ENCODE measurements at places on chromosomes 6 and 20.

DNA sequence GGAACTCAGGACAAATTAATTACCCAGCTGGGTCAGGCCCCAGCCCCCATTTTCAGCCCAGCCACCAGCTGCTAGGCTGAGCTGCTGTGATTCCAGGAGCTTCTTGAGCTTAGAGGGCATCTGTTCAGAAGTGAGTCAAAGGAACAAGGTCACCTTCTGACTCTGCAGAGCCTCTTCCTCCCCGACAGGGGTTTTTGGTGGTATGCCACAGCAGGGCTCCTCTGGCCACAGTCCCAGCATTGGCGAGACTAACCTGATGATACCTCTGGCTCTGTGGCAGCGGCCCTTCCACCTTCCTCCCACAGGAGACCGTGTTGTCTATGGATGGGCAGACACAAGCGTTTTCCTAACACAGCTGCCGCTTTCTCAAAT is 39.7 kb downstream of the ZC3H12D start:
- no peak for DNase-seq

GRCh38 chr6:87182321-87182720 is 27.0 kb downstream of the ZNF292 start:
- no peak for DNase-seq

- DNase-seq: no peak
Measured at GRCh38 chr20:53652090-53652858, 58.6 kb upstream of the ZNF217 start.

GRCh38 chr6:154219250-154219649 is 137.4 kb downstream of the IPCEF1 start:
- DNase-seq: no peak

DNA sequence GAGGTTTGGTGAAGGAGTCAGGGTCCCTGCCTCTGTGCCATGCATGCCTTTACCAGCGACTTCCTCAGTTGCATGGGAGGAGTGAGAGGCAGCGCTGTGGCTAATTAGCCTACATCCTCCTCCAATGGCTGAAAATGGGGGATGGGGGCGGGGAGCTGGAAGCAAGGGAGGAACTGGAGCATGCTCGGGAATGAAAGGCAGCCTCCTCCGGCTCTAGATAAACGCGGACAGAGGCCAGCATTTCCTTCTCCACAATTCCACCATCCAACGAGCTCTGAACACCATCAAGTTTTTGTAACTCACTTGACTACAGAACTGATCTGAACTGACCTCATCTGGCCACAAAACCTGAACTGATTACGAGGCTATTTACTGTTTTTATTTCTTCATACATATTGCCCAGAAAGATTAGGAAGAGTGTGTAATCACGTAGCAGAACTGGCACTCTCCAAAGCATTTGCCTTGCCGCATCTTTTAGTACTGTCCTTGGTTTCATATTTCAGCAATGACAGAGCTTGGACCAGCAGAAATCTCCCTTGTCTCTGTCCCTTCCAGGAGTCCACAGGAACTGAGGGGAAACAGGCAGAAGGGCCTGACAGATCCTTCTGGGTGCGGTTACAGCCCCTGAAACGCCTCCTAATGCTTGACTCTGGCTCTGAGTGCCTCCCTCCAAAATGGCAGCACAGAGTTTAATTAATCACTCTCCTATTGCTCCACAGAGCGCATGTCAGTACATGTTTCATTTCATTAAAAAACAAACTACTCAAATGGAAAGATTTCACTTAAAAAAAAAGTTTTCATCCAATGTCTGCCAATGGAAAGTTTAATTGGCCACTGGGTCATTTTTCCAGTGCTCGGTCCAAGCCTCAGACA is 58.2 kb upstream of the TRAF3IP2 start:
- DNase-seq: no peak

- DNase-seq: no peak
Measured at GRCh38 chr20:1907586-1907985, 12.4 kb downstream of the SIRPA start.

- no peak for DNase-seq
Measured at GRCh38 chr20:56664796-56665195, 35.7 kb downstream of the TFAP2C start.

DNA sequence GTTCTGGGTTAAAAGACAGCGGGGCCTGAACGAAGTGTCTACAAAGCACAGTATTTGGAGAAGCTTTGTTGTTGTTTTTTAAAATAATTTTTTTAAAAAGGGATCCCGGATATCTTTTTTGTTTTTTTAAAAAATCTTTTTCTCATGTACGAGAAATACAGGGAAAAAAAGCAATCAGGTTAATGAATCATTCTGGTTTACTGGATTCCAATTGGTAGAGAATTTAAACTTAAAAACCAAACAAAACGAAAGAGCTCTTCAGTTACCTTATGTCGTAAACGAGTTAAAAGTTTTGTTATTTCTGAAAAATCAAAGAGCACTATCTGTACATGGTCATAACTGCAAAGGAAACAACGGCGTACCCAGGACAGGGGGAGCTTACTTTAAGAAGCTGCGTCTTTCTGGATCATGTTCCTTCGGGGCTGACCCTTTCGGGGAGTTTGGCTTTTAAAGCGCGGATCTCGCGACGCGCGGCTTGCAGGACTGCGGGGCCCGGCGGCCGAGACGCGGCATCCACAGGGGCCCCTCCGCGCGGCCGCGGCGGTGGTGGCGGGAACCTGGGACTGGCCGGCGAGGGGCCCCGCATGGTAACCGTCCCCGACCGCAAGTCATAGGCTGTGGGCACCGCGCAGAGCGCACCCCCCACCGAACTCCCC is 927 bp downstream of the IL20RA start:
- DNase-seq: no peak

DNA sequence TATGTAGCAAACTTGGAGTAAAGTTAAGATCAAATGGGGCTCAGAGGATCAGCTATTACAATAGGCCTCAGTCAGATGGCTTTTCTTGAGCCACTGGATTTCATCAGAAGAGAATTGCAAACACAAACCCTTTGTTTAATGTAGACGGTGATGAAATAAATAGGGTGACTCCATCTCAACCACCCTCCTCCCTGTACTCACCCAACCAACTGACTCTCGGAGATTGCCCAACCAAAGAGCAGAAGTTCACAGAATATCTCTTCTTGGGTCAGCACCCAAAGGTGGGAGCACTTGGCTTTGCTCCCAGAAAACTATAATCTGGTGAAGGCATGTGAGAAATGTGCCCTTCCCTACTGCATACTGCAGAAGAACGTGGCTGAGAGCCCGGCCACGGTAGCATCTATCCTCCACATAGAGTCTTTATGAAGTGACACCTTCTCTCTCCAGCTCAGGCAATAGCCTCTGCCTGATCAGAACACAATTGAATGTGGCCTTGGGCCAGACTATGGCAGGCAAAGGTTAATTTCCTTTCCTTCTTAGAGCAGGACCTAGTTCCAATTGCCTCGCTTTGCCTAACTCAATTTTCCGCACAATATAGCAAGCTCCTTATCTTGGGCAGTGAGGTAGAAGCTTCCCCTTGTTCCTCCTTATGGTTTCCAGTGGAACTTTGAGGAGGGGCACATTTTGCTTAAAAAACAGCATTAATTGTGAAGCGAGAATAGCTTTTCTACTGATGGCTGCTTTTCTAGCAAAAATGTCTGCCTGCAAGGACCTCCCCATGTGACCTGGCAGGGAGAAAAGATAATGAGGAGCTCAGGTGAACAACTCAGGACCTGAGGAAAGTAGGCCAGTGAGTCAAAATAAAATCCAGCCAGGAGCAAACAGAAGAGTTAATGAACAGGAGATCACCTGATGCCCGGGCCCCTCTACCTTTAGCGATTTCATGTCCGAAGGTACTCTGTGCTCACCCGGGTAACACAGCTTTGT is 79.4 kb downstream of the GFOD1 start:
- no peak for DNase-seq
